Stimulated activated CD4-positive, alpha-beta T cell treated with anti-CD3 and anti-CD28 coated beads, Interleukin-2, amount 100 ng/mL, for 4 hours (primary cell): ENCODE measurements at places on chromosomes 12 and 14.

DNA sequence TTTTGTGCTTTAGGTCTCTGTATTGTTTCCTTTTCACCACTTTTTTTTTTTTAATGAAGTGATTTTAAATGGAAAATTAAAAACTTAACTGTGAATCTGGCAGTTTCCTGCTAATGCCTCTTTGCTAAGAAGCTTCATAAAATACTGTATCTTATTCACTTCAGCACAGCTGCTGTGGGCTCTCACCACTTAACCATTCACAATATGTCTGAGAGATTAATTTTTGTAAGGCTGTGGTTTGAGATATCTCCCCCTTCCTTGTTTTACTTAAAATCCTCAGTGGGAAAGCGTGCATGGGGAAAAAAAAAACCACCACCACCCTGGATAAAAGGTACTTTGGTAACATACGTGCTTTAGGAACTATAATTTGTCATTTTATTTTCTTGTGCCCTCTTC is 115.9 kb downstream of the ETV6 start:
- no peak for DNase-seq

DNA sequence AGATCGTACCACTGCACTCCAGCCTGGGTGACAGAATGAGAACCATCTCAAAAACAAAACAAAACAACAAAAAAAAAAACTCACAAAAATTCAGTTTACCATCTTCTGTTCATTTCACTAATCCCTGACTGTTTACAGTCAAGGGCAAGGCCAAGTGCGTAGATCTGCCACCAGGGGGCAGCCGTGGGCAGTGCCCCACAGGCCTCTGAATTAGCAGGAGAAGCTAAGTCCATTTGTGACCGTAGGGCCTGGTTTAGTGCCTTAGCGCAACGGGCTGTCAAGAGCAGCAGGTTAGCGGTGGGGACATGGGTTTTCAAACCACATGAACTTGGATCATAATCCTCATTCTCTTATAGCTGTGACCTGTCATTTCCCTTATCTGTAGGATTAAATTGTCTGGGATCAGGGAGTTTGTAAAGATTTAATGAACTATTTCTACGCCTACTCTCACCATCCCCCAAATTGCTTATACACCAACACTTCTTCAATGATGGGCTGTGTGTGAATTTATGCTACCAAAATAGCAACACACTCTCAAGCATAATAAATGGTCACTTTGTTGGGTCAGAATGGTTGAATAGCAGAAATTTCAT is 49.0 kb downstream of the KCTD10 start:
- peak; percentile 52 for DNase-seq

DNA sequence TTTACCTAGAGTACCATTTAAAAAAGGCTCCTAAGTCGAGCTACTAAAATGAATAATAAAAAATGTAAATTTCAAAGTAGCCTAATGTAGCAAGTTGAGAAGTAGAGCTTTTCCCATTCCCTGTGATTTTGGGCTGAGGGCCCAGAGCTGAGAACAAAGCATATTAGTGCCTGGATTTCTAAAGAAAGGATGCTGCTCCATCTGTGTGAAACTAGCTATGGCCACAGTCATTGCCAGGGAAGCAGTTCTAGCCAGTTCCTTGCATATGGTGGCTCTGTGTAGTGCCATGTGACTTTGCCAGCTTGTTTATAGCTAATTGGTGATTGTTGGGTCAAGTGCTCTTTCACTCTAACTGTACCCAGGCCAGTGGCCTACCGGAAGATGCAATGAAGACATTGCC is 20.4 kb upstream of the FBXO33 start:
- DNase-seq, result no peak

DNA sequence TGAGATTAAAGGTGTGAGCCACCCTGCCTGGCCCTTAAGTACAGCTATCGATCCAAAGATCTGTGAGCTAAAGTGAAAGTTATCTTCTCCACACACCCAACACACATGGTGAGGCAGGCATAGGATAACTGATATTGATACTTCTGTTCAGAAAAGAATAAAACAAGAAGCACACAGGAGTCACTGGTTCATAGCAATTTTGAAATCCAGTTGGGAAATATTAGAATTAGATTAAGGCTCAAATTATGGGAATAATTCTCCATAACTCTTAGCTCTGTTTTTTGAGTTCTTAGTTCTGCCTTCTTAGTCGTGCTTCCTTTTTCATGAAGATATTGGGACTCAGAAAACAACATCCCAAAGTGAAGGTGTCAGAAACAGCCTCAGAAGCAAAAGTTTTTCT is 186.0 kb upstream of the PLXNC1 start:
- DNase-seq, result no peak

- DNase-seq, result no peak
Observed at GRCh38 chr14:44701563-44702263, 194.6 kb upstream of the FSCB start.

- no peak for DNase-seq
Observed at GRCh38 chr12:11238275-11238674, 31.2 kb downstream of the PRB3 start.

GRCh38 chr12:112938751-112939150 is 477 bp downstream of the OAS3 start:
- no peak for DNase-seq

- DNase-seq, result no peak
Observed at GRCh38 chr12:30025317-30025716, 241.6 kb upstream of the TMTC1 start.

- no peak for DNase-seq
Observed at GRCh38 chr12:110282300-110282860, 1.3 kb downstream of the ATP2A2 start.

GRCh38 chr14:34198096-34198495 is 247.2 kb upstream of the EGLN3 start:
- no peak for DNase-seq

- DNase-seq, result no peak
Observed at GRCh38 chr12:124188561-124189405, 106.1 kb upstream of the RFLNA start.

DNA sequence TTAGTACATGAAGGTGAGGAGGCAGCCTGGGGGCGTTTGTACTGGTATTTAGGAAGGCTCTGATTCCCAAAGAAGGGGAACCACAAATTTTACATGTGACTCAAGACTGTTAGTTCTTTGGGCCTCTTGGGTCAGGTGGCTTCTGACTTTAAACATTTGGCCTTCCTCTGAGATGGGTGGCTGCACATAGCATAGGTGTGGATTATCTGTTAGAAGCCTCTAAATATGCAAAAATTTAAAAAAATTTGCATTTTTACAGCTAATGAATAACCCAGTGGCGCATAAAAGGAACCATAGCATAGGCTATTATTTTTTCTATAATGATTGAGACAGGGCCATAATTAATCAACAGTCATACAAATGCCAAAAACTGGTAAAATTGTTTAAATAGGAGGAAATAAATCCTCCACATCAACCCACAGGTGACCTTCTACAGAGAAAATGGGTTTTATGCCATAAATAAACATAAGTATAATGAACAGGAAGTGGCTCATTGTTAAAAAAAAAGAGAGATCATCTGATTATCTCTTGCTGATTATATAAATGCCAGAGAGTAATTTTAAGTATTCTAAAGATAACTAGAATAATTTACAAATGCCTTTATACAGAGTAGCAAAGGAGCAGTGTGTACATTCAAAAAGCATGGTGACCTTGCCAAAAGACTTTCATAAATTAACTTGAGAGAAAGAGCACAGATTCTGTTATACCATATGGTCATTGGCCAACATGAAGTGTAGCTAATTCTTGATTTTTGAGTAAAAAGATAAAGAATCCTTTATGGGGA is 284.2 kb upstream of the ATP2B1 start:
- no peak for DNase-seq
